ENCODE measurements at places on chromosomes 5 and 9.

GRCh38 chr9:78566521-78566920, 269.6 kb downstream of the PSAT1 start:
- no peak for DNase-seq

DNA sequence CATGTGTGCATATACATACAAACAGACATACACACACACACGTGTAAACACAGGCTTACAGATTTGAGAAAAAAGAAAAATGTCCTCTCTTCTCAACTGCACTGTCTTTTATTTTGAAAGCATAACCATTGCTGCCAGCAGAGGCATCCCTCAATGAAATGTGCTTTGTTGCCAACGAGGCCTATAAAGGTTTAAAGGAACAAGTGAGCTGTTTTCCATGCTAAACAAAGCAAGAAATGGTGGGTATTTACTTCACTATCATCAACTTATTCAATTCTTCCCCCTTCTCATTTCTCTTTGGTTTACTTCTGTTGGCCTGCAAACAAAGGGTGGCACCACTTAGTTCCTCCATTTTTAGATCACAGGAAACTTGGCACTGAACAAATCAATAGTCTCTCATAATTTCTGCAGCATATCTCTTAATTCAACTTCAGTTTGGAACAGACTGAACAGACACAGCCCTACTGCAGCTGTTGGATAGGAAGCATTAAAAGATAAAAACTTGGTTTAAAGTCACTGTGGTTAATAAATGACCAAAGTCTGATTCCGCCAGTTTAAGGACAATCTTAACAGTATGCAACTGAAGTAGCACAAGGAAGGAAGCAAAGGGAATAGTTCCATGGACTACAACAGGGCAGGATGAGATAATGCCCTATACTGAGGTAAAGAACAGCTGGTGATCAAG, 21.7 kb downstream of the TTC33 start:
- no peak for DNase-seq

DNA sequence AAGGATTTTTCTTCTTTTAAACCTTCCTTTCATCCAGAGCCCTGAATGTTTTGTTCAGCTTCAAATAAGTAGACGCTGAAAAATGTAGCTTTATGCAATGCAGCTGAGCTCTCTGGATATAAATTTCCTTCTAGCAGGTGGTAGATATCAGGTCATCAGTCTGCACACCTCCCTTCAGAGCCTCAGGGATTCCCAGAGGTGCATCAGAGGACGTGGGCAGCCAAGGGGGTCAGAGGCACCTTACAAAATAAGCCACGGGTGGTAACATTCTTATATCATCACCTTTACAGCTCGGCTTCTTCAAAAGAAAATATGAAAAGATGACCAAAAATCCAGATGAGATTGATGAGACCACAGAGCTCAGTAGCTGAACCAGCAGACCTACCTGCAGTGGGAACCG, 19.3 kb downstream of the MOCS2 start:
- no peak for DNase-seq

- no peak for DNase-seq
Observed at GRCh38 chr5:171702135-171702770, 83.4 kb upstream of the SMIM23 start.

GRCh38 chr5:58060996-58061395, 398.9 kb downstream of the PLK2 start:
- DNase-seq: no peak

DNA sequence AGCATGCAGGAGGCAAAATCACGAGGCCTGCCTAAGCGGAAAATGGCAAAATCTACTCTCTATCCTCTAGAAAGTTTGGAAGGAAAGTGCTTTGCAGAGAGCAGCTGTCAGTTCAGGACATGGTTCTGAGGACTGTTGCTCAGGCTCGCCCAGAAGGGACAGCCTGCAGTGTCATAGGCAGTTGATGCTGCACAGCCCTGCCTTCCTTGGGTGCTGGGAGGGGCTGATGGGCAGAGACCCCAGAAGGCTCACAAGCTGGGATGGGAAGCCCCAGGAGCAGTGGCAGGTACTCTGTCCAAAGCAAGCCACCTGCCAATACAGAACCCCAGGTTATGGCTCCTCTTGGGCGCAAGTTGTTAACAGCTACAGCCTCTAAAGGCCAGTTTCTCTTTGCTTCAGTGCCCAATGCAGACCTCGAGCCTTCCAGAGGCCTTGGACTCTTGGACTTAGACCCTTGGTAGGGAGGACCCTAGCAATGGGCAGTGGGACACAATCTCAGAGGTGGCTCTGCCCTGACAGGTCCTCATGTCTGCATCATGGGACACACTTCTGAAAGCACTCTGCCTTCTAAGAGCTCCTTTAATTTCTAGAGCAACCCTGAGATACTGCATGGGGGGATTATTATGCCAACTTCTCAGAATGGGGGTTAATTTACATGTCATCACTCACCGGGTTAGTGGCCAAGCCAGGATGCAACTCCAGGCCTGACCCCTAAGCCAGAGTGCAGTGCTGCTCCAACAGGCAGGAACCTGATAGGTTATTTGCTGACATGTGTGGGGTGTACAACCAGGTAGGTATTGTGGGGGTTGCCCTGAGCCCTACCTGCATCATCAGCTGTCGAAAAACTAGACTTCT, 57.1 kb downstream of the MACROH2A1 start:
- DNase-seq: no peak

DNA sequence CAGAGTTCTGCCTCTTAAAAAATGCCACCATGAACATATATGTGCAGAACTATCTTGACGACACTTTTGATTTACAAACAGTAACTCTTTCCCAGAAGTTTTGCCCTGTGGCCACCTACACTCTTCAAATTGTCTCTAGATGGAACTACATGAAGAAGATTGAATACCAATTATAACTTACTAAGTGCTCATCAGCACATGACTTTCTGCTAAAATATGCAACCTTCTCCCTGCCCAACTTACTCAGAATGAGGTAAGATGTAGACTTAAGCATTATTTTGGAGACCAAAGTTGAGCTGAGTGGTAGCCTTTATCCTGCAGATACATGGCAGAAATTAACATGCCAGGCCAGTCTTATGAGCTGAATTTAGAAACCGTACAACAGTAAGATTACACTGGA, 105.4 kb downstream of the SEMA5A start:
- DNase-seq: no peak
